ENCODE measurements at places on chromosomes 11 and 22. TPM values are rescaled to one million over a fixed set of nuclear protein-coding genes. Genes with fewer than 3 reads are reported as not detected.

ART1 gene
- not detected for total RNA-seq

ANKK1 gene
- total RNA-seq = 0.17 TPM

RBM4 gene
- total RNA-seq = 101 TPM

IL17REL gene
- not detected for total RNA-seq

ISX gene
- not detected for total RNA-seq

PPFIBP2 gene
- 7.5 TPM for total RNA-seq

SLN gene
- not detected for total RNA-seq

UBQLNL gene
- total RNA-seq = not detected

P2RY6 gene
- 4.8 TPM for total RNA-seq

P2RX6 gene
- total RNA-seq = 0.42 TPM

MIAT gene
- total RNA-seq = 1.2 TPM

ZP1 gene
- not detected for total RNA-seq

C11orf97 gene
- total RNA-seq = not detected

HORMAD2 gene
- total RNA-seq = not detected

TBX1 gene
- 1.4 TPM for total RNA-seq

CEP126 gene
- total RNA-seq = 6.6 TPM

OR8D1 gene
- not detected for total RNA-seq

ZPR1 gene
- total RNA-seq = 28.9 TPM

APOBEC3G gene
- 5.7 TPM for total RNA-seq

CDKN1C gene
- total RNA-seq = 349 TPM

MEN1 gene
- 12.2 TPM for total RNA-seq

IGSF22 gene
- not detected for total RNA-seq

GP1BB gene
- 1.7 TPM for total RNA-seq

PICK1 gene
- 36.1 TPM for total RNA-seq

SLC22A12 gene
- not detected for total RNA-seq

SELENOH gene
- 109 TPM for total RNA-seq

LRP4 gene
- 4.5 TPM for total RNA-seq

C22orf15 gene
- not detected for total RNA-seq

CDON gene
- 27.2 TPM for total RNA-seq

PIH1D2 gene
- total RNA-seq = 1.3 TPM

OR52A1 gene
- total RNA-seq = not detected

E2F8 gene
- not detected for total RNA-seq

GAL gene
- total RNA-seq = 6.0 TPM

SYT13 gene
- total RNA-seq = 0.42 TPM

BET1L gene
- total RNA-seq = 32.9 TPM

CHRDL2 gene
- total RNA-seq = not detected

RAG1 gene
- 0.71 TPM for total RNA-seq

OR10A2 gene
- not detected for total RNA-seq

SMTNL1 gene
- total RNA-seq = not detected

PKDREJ gene
- not detected for total RNA-seq

F2 gene
- total RNA-seq = not detected
